ENCODE measurements at places on chromosomes 5 and 9.

GRCh38 chr9:105296877-105297287, 52.4 kb downstream of the SLC44A1 start:
- no peak for DNase-seq

- DNase-seq = no peak
Observed at GRCh38 chr5:145588113-145588512, 247.0 kb downstream of the PRELID2 start.

GRCh38 chr5:80070338-80071056, 35.3 kb downstream of the THBS4 start:
- DNase-seq = no peak

DNA sequence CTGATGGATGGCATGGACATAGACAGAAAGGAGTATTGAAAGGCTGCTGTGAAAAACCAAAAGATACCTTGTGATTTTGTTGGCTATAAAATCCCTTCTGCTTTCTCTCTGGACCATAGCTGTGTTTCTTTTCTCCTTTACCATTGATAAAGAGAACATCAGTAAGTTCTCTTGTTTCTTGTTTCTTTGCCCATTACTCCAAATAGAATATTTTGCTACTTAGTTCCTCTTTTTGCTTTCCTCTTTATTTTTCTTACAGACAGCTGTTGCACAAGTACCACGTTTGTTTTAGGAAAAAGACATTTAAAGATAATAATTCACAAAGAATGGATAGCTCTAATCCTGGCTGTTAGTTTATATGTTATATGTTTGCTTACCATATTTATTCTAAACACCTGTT, 1129.2 kb downstream of the DTWD2 start:
- no peak for DNase-seq

DNA sequence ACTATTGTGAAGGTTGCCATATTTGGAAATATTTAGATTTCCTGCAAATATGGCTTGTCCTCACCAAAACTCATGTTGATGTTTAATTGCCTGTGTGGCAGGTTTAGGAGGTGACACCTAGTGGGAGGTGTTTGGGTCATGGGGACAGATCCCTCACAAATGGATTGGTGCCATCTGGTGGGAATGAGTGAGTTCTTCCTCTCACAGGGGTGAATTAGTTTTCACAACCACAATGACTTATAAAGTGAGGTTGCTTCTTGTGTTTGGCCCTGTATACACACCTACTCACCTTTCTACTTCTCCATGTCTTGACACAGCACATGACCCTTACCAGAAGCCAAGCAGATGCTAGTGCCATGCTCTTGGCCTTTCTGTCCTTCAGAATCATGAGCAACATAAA, 41.1 kb downstream of the ISOC1 start:
- DNase-seq = no peak

- DNase-seq = no peak
Observed at GRCh38 chr9:124037790-124038189, 26.2 kb downstream of the LHX2 start.

DNA sequence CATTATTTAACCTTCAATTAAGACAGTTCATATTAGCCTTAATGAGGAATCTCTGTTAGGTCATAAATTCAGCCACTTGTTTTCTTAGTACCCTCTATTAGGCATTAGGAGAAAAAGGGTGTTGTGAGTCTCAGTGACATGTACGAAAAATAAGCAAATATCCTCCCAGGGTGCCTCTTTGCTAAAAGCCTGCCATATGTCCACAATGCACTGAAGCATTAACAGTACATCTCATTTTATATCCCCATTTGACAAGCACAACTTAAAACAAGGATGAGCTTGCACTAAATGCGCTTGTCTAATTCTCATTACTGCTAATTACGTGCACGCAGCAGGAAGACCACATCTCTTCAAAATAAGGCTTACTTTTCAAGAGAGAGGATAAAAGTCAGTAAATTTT, 48.4 kb upstream of the SRFBP1 start:
- no peak for DNase-seq

GRCh38 chr5:147805030-147805454, 22.5 kb upstream of the JAKMIP2 start:
- DNase-seq = no peak

- no peak for DNase-seq
Observed at GRCh38 chr5:144151026-144151425, 19.4 kb downstream of the YIPF5 start.

DNA sequence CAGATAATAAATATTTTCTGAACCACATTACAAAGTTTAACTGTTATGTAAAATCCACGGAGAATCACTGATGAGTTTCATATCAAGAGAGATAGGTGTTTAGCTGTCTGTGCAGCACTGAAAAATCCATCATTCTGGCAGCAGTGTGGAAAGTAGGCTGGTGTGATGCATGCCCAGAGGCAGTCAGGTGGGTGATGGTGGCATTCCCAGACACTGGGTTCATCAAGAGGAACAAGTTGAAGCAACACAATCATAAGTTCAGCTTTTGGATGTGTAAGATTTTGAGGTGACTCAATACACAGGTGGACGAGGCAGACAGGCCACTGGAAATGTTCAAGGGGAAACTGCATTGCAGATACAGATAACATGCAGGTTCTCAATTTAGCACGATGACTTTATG, 11.9 kb downstream of the DNAH5 start:
- DNase-seq = no peak

GRCh38 chr9:104970271-104970987, 42.5 kb upstream of the ABCA1 start:
- no peak for DNase-seq

DNA sequence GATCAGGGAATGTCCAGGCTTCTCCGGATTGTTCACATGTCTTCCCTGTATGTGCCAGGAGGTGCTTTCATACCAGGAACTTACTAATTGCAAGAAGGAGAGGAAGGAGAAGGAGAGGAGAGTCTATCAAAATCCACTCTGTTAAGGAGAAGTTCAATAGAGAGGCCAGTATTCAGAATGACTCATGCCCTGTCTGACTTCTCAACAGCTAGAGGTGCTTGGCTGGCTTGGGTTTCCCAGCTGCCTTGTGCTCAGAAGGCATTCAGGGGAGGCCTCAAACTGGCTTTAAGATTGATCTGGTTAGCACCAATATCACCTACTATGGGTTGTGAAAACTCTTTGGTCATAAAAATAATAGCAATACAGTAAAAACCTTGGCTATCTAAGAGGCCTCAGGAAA, 167.9 kb upstream of the GLRA1 start:
- DNase-seq = no peak

- DNase-seq = no peak
Observed at GRCh38 chr9:92652461-92652860, 17.5 kb downstream of the IPPK start.

DNA sequence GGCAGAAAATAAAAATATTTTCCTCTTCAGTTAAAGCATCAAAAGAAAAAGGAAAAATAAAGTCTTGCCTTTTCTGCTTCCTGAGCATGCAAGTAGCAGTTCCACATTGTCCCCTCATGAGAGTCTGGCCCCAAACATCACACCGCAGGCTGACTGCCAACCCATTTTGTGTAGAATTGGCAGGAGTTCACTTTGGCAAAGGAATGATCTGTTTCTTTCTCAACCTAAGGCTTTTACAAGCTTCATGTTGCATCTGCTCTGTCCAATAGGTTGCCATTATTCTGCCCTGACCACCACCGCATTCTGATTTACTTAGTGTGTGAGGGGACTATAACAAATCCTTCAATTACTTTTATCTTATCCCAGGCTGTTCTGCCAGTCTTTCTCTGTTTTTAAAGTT, 249.5 kb downstream of the ISL1 start:
- peak; percentile 9 for DNase-seq

DNA sequence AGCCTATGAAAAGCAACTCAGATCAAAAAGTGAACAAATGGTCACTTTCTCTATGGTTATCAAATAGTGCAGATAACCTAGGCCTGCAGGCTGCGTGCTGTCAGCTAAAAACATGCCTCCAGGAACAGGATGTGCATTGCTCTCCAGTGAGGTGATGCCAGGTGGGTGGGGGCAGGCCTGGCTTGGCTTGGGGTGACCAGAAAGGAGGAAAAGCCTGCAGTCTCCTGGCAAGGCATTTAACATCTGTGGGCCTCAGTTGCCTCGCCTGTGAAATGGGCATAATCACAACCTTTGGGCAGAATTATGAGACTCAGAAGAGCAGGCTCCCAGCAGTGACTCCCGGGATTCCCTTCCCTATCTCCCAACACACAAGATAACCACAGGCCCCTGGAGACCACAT, 135.9 kb downstream of the COL23A1 start:
- DNase-seq = no peak

- no peak for DNase-seq
Observed at GRCh38 chr9:117656002-117656401, 48.2 kb upstream of the TLR4 start.

DNA sequence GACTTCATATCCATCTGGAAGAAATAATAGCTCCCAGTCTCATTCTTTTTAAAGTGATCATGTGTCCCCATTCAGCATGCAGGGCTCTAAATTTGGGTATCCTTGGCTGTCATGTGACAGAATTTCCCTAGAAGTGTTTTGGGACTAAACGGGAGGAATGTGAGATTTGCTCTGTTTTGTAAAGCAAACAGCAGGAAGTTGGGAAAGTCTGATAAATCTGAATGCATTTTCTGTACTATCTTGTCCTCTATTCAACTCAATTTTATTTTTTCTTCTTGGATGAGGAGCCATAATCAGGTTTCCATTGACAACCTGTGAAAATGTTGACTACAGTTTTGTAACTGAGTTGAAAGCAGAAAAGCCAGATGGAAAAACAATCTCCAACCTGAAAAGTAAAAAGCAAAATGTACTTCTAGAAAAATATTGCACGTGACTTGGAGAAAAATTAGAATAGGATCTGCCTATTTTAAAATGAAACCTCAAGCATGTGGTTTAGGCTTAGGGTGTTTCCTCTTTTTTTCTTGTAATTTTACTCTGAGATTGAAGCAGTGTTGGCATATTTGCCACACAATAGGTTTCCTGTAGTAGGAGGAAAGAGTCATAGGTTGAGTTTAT, 76.2 kb upstream of the IL6ST start:
- DNase-seq = no peak

GRCh38 chr5:117690612-117691011, 1116.0 kb upstream of the SEMA6A start:
- DNase-seq = no peak

DNA sequence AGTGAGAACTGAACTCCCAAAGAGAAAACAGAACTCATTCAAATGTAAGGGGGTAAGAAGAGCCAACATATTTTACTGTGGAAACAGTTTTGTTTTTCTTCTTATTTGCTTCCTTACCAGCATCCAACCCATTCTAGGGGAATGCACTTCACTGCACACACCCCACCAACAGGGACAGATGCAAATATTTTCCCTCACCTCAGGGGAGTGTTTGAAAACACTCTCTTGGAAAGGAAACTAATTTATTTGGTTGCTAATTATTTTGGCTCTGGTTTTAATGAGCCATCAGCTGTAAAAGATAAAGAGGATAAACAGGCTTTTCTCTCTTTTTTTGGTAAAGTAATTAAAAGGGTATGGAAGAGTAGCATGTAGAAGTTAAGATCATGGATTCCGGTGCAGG, 413.4 kb downstream of the MAN2A1 start:
- no peak for DNase-seq

GRCh38 chr9:130266236-130267098, 907 bp downstream of the HMCN2 start:
- DNase-seq = no peak

- DNase-seq = no peak
Observed at GRCh38 chr9:107648153-107648715, 158.7 kb upstream of the KLF4 start.

DNA sequence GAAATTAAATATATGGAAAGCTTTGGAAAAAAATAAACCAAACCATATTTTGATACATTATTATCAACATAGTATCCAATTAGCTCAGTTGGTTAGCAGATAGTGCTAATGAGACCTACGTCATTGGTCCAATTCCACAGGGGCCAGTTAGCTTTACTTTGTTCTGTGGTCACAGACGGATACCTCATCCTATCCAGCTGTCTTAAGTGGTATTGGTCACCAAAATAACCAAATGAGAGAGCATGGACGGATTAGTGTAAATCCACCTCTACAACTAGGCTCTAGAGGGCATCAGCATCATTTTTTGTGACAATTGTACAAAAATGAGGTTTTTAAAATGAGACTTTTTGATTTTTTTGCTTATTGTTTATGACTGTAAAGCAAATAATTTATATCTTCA, 364.2 kb downstream of the KIAA0825 start:
- DNase-seq = no peak

DNA sequence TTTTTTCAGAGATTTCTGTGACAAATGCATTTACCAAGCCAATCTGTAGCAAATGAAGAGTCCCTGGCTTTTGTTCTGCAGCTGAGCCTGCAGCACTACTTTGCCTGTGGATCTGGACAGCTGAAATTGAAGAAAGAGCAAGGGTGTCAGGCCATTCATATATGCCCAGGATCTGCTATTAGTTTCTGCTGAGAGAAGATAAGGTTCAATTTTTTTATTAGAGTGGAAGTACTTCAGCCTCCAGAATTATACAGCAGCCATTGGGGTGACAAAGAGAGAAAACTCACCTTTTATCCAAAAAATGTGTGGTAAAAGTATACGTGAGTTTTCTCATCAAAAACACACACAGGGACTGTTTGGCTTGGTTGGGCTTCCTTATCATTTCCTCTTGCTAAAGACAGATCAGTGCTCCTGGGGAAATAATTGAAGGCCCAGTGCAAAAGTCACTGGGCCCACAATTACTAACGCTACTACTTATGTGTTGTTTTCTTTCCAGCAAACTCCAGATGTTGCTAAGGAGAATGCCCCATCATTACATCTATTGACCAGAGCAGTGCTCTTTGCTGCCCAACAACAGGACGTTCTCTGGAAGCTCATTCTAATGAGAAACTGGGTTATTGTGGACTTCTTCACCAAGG, 138.6 kb downstream of the CEMIP2 start:
- no peak for DNase-seq

DNA sequence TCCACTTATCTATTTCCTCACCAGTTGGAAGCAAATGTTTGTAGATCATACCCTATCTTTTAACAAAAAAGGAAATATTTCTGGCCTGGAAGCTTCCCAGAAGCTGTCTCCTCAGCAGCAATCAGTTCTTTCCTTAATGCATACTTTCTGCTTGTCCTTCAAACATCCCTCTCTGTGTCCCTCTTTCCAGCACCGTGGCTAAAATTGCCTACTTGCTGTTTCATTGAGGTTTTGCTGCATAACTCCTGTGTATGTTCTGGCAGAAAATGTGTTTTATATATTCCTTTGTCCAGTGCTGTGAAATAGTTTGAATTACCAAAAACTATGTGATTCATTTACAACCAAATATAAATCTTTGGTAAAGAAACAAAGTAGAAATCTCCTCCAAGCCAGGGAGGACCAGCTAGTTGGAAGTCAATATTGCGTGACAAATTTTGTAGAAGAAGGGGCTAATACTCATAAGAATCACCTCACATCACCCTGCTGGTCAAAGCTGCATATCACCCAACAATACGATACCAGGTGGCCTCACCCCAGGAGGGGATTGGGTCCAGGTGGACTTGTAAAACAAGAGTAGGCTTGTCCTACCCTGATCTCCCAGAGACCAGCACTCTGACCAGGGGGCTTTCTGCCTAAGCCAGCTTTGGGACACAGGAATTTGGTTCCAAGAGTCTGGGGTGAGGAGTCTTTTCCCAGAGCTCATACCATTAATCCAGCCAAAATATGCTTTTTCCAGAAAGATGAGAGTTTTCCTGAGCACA, 198.4 kb upstream of the SNX2 start:
- no peak for DNase-seq

Measured in posterior cingulate gyrus (tissue), 11 donors.